ENCODE measurements at places on chromosomes 11 and 22.

DNA sequence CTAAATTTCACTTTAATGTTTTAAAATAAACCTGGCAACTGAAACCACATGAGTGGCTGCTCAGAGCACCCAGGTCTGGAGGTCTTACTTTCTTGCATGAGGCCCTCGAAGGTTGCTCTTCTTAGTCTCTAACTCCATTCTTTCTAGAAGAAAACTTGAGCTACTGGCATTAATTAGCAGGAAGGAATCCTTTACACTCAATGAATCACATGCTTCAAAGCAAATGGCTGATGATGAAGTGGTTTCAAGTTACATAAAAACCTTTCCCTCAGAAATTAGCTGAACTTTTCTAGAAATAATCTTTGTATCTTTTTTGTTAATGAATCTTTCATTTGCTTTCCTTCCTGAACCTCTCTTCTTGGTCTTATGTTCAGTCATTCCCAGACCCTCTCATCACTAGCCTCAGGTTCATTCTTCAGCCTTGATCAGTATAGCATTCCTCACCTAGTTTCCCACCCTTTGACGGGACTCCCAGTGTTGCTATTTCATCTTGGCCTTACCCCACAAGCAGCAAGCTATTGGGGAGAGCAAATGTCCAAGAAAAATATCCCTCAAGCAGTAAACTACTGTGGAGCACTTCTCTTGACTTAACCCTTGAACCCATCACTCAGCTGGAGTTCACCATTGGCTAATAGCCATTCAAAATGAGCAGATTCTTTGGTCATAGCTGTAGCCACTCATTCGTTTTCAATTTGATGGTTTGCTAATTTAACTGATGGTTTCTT is 75.1 kb downstream of the INSC start:
- no peak for DNase-seq

- DNase-seq, result no peak
Observed at GRCh38 chr11:2674658-2675131, 25.1 kb downstream of the KCNQ1OT1 start.

DNA sequence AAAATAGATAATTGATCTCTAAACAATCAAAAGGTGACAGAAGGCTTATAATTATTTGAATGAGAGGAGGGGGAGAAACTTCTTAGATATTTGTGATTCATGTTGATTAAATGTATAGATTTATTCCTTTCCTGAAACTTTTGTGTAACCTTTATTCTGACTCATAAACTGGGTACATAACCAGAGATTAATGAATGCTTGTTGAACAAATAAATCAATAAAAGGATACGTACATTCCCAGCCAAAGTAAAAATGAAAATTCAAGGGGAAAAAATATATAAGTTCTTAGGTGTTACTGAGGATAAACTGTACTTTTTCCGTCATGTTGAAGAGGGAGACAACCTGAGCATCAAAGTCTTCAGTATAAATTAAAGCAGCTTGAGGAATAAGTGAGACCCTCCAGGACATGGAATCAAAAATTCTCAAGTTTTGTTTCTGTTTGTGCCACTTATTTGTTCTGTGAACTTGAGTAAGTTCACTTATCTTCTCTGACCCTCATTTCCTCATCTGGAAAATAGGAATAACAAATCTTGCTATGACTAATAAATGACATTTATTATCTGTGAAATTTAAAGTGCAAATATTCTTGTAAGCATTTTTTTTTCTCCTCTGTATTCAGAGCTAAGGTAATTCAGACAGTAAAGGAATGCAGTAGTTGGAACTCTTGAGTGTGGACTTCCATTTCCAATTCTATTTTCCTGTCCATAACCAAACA is 195.4 kb downstream of the METTL15 start:
- DNase-seq, result no peak

DNA sequence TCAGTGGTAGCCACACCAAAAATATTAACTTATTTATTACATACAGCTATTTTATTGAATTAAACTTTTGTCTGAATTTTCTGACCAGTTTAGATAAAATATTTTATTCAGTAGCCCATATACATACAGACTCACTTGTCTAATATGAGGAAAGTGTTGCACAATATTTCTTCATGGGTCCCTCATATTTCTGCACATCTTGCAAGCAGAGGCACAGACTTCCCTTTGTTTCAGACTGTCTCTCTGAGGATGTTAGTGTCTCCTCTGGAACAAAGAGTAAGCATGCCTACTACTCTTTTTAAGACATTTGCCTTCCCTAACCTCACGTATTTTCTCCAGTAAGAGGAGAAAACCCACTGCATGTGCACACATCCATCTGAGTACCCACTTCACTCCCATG is 81.2 kb downstream of the OR5AK2 start:
- DNase-seq, result no peak

Measured in B cell (primary cell).